G401 (cell line): ENCODE measurements at places on chromosomes 1 and 21. TPM values are rescaled to one million over a fixed set of nuclear protein-coding genes. Genes with fewer than 3 reads are reported as not detected.

Gene TLCD4
- 0.06 and 6.2 TPM in 2 replicates for total RNA-seq

Gene LAPTM5
- total RNA-seq: 0.18 TPM in 1 of 2 replicates, not detected in the other

Gene CD1B
- total RNA-seq: not detected in 2 replicates

- no peak for DNase-seq
Observed at GRCh38 chr1:62589321-62589720, 8.0 kb upstream of the ANGPTL3 start.

Gene FUBP1
- 249 and 260 TPM in 2 replicates for total RNA-seq

- DNase-seq: peak; percentile 77
Observed at GRCh38 chr1:155127105-155127966, at the start of gene EFNA1. TSS of gene EFNA1 (plus strand) at chr1:155127876. CDS start at chr1:155127978, 102 bp downstream.

Gene TRNP1
- 18.3 and 28.3 TPM in 2 replicates for total RNA-seq

DNA sequence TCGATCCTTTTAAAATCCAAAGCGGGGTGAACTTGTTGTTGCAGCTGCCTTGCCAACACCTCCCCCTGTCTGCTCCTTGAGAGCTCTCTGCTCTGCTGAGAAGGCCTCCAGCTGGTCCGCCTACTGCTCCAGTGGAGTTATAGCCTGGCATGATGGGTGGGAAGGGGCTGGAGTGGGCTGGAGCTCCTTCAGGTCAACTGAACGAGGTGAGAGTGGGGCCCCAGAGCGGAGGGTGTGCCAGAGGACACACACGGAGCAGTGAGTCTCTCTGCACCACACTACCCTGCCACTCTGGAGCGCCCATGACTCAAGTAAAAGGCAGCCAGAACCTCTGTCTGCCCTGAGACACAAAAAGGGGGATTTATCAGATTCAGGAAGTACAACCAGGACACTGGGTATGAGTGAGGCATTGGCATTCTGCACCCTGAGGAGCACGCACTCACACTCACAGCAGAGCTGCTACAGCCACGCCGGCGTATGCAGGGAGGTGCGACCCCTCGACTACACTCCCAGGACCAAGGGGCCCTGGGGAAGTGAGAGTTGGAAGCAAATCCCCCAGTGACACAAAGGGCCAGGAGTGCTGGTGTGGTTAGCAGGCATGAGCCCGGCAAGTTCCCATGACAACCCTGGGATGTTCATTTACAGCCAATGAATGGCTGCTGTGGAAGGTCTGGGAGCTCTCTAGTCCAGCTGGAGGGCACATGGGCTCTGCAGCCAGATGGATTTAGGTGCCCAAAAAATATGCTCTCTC is 28.0 kb upstream of the EVA1B start:
- no peak for DNase-seq

DNA sequence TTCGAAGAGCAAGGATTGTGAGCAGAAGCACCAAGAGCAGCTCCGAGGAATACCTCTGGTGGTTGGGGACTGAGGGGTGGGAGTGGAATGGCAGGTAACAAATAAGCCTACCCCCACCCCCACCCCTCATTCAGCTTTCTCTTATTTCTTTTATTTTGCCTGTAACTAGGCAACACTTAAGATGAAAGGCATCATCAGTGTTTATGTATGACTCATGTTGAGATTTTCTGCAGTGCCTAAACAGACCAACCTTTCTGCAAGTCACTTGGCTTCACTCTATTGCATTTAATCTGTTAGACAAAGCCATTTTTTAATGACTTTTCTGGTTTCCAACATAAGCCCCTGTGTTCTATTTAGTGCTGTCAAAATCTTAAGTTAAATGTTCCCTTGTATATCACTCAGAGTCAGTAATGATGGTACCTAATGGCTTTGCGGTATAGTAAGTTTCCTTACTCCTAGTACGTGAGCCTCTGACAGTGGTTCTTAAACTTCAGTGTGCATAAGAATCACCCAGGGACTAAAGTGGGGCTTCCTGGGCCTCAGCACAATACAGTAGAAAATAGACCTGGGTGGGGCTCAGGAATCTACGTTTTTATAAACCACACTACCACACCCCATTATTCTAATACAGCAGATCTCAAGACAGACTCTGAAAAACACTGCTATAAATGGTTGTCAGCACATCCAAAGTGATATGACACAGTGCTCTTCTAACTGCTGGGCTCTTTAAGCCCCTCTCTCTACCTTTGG is 19.9 kb downstream of the CASQ2 start:
- DNase-seq: no peak

DNA sequence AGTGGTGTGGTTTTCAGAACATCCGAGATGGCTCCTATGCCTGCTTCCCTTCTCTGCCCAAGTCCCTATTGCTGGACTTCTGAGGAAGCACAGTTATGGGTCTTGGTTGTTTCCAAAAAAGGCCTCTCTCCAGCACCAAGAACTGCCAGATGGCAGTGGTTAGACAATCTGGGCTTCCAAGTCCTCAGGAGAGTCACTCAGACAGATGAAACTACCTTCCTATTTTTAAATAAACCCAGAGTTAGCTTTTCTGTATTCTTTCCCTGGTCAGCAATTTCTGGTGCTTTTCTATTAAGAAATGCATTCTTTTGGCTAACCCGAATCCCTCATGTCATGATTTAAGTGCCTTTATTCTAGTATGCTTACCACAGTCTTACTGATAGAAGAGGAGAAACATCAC is 245.9 kb downstream of the PRDM2 start:
- peak; percentile 72 for DNase-seq
